CMK (cell line): ENCODE measurements at places on chromosomes 2 and 18.

GRCh38 chr2:240926516-240927389, 20.6 kb downstream of the CROCC2 start:
- no peak for DNase-seq

DNA sequence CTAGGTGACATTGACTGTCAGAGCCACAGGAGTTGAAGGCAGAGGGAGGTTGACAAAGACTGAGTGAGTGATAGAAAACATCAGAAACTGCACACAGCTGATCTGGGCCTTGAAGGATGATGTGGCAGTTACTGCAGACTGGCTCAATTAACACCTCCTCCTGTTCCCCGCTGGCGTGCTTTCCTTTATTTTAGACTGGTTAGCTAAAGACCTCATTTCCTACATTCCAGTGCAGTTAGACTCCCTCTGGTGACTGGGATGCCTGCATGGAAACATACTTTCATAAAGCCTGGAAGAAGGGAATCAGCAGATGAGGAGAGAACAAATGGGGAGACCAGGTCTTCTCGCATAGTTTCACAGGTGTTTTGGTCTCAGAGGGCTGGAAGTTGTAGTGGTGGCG, 7.1 kb downstream of the TPGS2 start:
- no peak for DNase-seq

GRCh38 chr18:57095884-57096283, 51.0 kb upstream of the BOD1L2 start:
- no peak for DNase-seq

- DNase-seq: no peak
These were observed 27.5 kb upstream of the KCTD1 start for GRCh38 chr18:26575865-26576217.

DNA sequence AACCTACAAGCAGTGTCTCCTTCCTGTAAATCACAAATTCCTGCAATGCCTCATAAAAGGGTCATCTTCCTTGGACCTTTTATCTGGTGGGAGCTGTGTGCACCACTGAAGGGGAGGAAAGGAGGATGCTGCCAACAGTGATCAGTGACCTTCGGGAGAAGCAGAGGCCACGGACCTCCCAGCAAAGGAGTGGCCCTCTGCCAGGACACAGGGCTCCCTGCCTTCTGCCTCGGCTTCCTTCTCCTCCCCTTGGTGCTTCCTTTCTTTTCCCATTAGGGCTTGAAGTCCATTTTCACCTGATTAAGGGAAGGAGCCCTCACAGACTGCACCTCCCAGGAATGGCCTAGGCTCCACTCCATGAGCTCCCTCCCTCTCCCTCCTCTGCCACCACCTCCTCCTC, 85.3 kb upstream of the ITGA6 start:
- DNase-seq: no peak

- DNase-seq: no peak
These were observed 38.6 kb upstream of the ARL4C start for GRCh38 chr2:234535464-234535863.

DNA sequence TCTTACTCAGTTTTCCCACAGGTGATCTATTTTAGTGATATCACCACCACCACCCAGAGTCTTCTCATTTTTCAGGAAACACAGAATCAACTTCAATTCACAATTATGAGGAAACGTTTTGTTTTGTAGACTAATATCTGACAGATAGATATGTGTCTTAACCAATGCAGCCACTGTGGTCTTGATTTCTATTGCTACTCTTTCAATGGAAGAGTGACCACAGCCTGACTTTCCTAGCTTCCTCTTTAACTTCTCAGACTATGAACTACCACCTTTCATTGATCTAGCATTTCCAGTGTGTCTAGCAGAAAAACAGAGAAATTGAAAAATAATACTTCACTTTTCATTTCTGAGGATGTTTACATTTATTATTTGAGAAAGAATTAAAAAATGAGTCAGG, 20.5 kb downstream of the ADAM17 start:
- DNase-seq: no peak
